Amniotic epithelial cell (primary cell): ENCODE measurements at places on chromosomes 11 and 22.
A peak's percentile ranks its signal among the peaks of the same experiment; 100 is the strongest.

GRCh38 chr11:112322173-112322790 is 61.6 kb upstream of the PLET1 start:
- no peak for DNase-seq

DNA sequence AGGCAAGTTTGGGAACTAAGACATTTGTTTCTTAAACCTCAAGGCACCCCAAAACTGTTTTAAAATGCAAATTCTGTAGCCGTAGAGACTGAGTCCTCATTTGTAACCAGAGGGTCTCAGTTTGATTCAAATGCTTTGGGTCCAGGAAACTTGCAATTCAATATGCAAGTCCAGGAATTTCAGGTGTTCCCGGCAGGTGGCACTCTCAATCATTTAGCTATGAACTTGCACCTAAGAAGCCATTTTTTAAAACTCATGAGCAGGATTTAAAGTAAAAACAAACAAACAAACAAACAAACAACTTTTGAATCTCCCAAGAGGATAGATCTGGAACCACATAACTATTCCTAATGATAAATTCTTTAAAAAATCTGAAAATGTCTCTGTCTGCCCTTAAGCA is 8.7 kb upstream of the ABTB2 start:
- DNase-seq: no peak

GRCh38 chr11:85735876-85736460 is 50.0 kb upstream of the CCDC89 start:
- no peak for DNase-seq

DNA sequence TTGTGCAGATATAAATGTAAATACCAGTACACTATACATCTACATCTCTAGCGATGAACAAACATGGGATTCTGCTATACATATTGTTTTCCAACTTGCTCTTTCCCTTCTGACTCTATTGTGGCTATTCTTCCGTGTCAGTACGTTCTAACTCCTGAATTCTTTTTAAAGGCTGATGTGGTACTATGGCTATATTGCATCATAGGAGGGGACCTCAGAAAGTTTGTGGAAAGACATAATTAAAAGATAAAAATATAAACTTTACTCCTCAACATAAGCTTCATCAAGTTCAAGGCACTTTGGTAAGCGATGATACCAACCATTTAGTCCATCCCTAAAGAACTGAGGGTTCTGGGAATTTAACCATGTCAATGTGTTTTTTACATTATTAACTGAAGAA is 72.8 kb downstream of the LDLRAD3 start:
- DNase-seq: no peak

- DNase-seq: no peak
Observed at GRCh38 chr11:2325719-2326118, 23.9 kb downstream of the TSPAN32 start.

DNA sequence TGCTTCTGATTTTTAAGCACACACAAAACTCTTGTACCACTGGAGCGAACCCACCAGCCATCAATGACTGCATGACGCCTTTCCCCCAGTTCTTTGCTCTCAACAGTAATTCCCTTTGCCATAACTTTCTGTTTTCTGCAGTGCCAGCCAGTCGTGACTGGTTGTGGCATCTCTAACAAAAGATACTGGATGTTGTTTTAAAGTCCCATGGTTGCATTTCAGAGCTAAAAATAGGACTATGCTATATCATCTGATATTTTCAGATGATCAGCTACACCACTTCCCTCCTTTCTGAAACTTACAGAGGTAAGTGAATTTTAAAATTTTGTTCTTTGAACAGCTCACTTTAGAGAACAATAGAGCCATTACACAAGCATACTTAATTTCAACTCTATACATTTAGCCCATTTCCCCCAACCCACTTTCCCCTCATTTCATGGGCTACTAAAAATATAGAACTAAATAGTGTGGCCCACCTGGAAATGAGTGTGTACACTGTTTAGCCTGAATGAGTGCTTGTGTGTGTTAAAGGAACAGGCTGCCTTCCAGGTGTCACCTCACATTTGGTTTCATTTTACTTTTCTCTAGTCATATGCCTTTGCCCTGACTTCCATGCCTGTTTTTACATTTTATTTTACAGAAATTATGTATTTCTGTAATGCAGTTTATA is 136.9 kb upstream of the ZC3H12C start:
- DNase-seq: no peak

DNA sequence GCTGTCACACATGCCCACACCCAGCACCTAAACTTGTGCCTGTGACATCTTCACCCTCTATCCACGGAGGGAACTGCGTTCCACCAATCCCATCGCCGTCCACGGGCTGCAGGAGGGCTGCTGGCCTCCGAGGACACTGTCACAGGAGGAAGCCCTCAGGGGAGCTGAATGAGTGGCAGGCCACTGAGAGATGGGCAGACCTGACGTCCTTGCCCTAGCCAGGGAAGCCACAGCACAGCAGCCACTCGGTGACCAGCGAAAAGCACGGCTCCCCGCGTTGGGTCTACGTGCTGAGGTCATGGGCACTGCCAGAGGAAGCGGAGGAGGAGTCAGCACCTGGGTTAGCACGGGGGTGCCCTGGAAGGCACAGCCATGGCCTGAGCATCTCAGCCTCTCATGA is 50.5 kb downstream of the IGSF9B start:
- no peak for DNase-seq

- no peak for DNase-seq
Observed at GRCh38 chr22:37230673-37231405, 13.2 kb downstream of the RAC2 start.

GRCh38 chr11:117738246-117738957 is 58.6 kb downstream of the DSCAML1 start:
- no peak for DNase-seq

- DNase-seq: no peak
Observed at GRCh38 chr11:71184421-71185210, 67.8 kb downstream of the SHANK2 start.

- no peak for DNase-seq
Observed at GRCh38 chr11:9697766-9698165, 33.9 kb downstream of the SWAP70 start.

- DNase-seq: peak; percentile 38
Observed at GRCh38 chr11:95149651-95150364, 60.2 kb downstream of the ENDOD1 start.

- no peak for DNase-seq
Observed at GRCh38 chr11:134866981-134867675, 455.1 kb upstream of the B3GAT1 start.

GRCh38 chr11:68666849-68667248 is 17.5 kb upstream of the GAL start:
- DNase-seq: no peak

GRCh38 chr11:11416502-11416901 is 63.5 kb upstream of the CSNK2A3 start:
- DNase-seq: peak; percentile 48

DNA sequence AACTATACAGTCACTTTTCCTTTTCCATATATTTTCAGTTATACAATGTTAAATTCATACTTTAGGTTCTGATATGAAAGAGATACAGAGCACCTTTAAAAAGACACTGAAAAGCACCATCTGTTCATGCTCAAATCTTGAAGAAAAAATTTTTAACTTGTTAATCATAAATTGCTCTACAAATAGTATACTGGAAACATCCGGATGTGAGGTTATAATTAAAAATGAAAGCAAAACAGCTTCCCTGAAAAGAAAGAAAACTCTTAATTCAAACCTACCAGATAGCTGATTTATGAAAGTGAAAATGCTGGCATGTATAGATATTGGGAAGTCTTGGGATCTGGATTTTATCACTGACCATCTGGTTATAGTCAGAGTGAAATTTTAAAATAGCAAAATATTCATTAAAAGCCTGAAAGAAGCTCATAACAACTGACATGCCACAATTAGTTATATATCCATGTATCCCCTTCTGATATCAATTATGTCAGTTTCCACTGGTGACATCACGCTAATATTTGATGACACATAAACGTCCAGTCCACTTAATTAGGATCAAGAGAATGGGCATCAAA is 740.0 kb downstream of the DLG2 start:
- DNase-seq: no peak

GRCh38 chr11:120952461-120953434 is 71.2 kb upstream of the TBCEL start:
- peak; percentile 60 for DNase-seq

DNA sequence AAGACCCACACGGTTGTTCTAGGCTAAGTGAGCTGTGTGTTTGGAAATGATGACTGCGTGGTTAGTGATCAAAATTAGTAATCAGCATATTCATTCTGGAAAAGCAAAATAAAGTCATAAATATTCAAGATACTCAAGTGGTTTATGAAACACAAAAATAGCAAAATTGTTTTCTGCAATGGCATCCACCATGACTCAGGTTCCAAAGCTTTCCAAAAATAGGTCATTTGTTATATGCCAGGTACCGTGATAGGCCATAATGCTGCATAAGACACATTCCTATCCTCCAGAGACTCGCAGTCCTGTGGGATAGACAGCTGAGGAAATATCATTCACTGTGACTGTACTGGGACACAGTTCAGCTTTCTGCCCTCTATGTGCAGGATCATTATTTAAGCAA is 2.4 kb upstream of the ATL3 start:
- peak; percentile 47 for DNase-seq

DNA sequence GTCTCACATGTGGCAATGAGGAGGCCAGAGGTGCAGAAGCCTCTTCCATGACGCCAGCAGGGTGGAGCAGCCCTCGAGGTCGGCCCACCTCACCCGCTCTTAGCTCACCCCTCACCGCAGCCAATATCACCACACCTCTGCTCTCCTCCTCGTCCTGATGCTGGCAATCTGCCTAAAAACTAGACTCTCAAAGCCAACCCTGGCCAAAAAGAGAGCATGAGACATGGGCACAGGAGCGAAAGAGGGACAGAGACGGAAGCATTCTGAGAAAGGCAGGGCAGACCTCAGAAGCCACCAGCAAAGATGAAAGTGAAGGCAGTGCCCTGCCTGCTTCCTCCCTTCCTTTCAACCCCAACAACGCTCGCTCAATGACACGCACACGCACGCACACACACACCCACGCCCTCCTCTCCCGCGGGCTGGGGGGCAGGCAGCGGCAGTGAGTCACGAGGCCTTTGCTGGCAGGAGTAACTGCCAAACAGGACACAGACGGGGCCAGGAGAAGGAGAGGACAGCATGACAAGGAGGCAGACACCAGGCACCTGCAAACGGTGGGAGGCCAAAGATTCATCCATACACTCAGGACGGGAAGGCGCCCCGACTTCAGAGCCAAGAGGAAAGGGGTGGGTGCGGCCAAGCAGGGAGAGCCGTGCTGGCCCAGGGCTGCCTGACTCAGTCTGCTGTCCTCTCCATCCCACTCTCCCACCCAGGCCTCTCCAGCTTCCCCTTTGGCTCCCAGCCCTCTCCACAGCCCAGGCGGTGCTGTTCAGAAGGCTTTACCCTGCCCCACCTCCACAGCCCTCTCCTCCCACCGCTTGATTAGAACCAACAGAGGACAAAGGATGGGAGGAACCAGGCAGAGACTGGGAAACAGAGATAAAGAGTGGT is 11.4 kb downstream of the IGSF9B start:
- DNase-seq: no peak

- DNase-seq: no peak
Observed at GRCh38 chr11:19164230-19164855, 37.4 kb downstream of the CSRP3 start.

- no peak for DNase-seq
Observed at GRCh38 chr11:105618343-105618955, 8.6 kb downstream of the GRIA4 start.

DNA sequence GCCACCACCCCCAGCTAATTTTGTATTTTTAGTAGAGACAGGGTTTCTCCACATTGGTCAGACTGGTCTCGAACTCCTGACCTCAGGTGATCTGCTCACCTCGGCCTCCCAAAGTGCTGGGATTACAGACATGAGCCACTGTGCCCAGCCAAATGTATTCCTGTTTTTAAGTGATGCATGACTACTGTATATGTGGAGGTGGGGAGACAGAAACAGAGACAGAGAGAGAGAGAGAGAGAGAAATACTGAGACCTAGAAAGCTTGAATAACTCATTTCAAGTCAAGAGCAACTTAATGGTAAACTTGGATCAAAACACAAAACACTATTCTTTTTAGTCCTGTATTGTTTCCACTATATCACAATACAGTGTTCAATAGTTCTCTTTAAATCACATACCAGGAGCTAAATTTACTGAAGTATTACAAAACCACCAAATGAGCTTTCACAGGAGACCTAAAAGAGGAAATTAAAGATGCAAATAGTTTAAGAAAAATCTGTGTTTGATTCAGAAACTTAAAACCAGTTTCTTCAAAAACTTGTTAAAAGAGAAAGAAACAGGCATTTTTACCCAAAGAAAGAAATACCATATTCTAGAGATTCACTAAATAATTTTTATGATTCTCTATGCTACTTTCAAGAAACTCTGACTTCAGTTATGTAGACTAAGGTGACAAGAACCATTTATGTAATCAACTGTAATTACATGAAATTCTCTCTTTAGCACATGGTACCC is 188.7 kb downstream of the ETS1 start:
- no peak for DNase-seq

DNA sequence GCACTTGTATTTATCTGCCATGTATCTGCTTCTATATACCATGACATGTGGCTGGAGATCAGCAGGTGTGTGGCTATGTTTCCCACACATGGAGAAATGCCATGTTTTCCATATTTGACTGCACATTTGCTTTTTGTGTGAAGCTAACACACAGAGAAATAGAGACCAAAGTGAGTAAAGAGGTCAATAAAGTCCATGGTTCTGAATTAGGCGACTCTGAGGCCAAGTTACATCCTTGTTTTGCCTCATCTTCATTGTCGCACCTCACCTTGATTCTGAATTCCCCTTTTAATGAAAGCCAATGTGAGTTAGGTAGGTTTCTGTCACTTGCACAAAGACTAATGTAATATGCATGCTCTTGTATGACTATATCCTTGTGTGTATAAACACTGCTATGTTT is 194.1 kb downstream of the INSC start:
- DNase-seq: no peak

DNA sequence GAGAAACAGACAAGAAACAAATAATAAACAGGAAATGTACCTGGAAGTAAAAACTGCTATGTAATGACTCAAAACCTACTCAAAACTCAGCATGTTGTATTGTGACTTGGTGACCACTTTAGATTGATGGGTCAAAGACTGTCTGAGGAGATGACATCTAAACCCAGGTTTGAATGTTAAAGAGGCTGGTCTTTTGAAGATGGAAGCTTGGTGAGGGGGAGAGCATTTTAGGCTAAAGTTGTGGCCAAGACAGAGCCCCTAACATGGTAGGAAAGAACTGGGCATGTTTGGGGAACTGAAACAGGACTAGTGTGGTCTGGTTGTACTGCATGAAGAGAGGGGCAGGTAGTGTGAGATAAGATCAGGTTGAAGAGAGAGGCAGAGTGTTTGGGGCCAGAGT is 85.3 kb upstream of the MYO18B start:
- DNase-seq: no peak

GRCh38 chr22:34783436-34783835 is 282.5 kb upstream of the ISX start:
- DNase-seq: no peak

- DNase-seq: no peak
Observed at GRCh38 chr11:617199-617911, 1.6 kb upstream of the IRF7 start.

GRCh38 chr22:25823276-25823675 is 81.3 kb downstream of the MYO18B start:
- no peak for DNase-seq

- DNase-seq: no peak
Observed at GRCh38 chr11:72631806-72632731, 42.2 kb downstream of the PDE2A start.
